Dorsolateral prefrontal cortex (tissue), 122 donors: ENCODE measurements at places on chromosomes 6 and 20.
A peak's percentile ranks its signal among the peaks of the same experiment; 100 is the strongest.

DNA sequence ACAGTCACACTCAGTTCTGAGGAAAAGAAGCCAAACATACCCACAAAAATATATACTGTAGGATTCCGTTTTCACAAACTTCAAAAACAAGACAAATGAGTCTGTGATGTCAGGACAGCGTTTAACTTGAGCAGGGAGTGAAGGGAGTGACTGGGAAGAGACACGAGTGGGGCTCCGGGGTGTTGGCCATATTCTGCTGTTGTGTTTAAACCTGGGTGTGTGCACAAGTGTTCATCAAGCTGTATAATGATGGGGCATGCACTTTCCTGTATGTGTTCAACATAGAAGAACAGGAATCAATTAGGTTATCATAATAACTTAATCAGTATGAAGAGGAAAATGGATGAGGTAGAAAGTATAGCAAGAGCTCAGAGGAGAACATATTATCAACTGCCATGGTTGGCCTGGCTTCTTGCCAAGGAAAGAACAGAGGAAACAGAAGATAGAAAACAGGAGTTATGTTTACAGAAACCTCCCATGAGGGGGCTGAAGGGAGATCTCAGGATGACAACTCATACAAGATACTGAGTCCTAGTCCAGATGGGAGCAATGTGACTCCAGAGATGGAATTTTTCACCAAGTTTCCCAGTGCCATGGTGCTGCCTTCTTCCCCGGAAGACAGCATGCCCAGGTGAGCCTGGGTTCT lies 15.1 kb upstream of the AFDN start:
- DNase-seq = no peak

GRCh38 chr6:157058574-157058973 lies 264.7 kb downstream of the TMEM242 start:
- DNase-seq = no peak

DNA sequence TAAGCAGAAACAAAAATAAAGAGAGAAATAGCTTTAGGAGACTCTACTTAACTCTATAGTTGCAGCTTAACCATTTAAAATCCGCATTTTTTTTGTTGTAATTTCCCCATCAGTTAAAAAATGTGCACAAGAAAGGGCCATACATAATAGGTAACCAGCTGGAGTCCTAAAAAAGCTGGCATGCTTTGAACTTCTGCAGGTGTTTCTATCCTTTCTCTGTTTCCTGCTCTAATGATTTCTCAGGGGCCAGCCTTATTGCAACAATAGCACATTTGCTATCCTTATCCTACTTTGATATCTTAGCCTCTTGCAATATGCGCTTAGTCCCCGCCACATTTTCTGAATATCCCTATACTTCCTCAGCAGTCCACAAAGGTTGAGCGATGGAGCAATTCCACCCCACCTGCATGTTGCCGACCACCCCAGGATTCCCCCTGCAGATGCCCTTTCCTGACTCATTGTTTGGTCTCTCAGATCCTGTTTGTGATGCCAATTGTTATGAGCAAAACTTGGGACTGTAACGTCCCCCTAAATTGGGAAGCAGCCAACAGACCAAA lies 48.5 kb downstream of the TRIM27 start:
- DNase-seq = no peak

- no peak for DNase-seq
These were observed 480.7 kb upstream of the SPTLC3 start for GRCh38 chr20:12528104-12528503.

DNA sequence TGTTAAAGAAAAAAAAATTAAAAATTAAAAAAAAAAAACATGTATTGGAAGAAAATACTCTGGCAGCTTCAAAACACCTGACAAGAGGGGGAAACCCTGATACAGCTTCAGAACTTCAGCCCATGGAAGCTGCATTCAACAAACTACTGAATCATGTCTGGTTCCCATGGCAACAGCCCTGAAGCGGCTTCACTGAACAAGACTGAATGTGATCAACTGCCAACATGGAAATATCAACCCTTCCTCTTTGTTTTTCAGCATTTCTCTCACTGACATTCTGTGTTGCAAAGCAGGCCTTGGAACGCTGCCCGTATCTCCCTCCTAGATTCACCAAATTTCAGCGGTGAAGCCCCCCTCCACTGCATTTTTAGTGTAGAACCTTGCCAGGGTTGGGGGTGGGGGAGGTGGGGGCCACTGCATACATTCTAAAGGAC lies 91.3 kb upstream of the SHLD1 start:
- peak; percentile 86 for DNase-seq

GRCh38 chr20:23125625-23126191 lies 39.6 kb upstream of the CD93 start:
- peak; percentile 27 for DNase-seq

- no peak for DNase-seq
These were observed 190.3 kb upstream of the PCSK2 start for GRCh38 chr20:17036541-17036940.

DNA sequence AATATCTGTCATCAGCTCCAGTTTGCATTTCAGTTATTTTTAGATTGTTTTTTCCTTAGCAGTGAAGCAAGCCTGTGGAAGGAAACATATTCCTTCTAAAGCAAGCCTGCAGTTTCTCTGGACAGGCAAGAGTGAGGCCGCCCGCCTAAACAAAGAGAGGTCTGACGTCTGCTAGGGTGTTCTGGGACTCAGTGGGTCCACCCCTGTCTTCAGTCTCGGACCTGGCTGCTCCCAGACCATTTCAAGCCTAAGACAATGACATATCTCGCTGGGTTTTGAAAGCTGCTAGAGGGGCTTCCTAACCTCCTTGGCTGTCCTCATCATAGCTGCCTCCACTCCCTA lies 36.8 kb upstream of the RNF24 start:
- no peak for DNase-seq
